Neuronal stem cell (in vitro differentiated cells): ENCODE measurements at places on chromosomes 4 and X.

- no peak for DNase-seq
These were observed 259.5 kb upstream of the GABRA2 start for GRCh38 chr4:46649390-46649789.

- no peak for DNase-seq
These were observed 28.1 kb downstream of the FAM9A start for GRCh38 chrX:8773117-8773516.

- DNase-seq: no peak
These were observed 642.2 kb downstream of the C4orf33 start for GRCh38 chr4:129738175-129738574.

DNA sequence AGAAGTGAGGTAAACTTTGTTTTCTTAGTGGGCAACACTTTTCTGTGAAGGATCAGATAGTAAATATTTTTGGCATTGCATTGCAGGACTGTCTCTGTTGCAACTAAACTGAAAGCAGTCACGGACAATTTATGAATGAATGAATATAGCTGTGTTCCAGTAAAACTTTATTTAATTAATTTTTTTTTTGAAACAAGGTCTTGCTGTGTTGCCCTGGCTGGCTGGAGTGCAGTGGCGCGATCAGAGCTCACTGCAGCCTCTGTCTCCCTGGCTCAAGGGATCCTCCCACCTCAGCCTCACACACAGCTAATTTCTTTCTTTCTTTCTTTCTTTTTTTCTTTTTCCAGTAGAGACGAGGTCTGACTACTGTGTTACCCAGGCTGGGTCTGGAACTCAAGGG lies 15.8 kb downstream of the RBM10 start:
- no peak for DNase-seq

GRCh38 chrX:98379134-98379533 lies 1495.4 kb downstream of the RPA4 start:
- DNase-seq: no peak

- DNase-seq: peak; percentile 40
These were observed 5.6 kb upstream of the PCDH7 start for GRCh38 chr4:30714408-30715031.
